ENCODE measurements at places on chromosomes 3 and 15.

DNA sequence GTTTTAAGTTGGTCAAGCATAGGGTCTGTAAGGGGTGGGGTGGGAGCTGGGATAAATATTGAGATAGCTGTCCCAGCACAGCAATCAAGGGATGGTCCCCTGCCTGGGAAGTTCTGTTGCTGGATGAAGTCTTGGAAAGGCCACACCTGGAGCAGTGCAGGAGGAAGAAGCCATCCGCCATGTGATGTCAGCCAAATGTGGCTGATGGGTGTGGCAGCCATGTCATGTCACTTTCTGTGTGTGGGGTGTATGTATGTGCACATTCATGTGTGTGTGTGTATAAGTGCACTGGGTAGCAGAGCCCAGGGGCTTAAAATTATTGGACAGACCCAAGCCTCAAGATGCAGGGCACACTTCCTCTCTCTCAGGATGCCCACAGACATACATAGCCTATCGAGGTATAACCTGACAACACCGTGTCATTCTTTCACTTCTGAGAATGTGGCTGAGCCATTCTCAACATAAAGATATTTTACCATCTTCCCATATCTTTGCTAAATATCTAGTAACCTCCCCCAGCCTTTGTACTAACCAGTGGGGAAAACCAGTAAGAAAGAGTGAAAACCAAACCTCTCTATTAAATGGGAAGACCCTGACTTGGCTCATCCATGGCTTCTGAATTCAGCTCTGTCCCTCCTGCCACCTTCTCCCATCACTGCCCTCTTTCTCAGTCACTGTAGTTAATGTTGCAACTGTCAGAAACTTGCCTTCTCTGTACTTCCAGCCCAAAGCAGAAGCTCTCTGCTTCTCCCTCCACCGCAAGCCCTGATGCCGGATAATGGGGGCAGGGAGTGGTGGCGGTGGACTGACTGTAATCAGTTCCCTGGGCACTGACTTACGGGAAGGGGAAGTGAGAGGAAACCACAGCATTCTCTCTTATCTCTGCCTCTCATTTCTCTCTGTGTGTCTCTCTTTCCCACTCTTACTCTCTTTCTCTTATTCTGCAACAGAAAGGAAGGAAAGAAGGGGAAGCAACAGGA is 11.2 kb downstream of the TNFSF10 start:
- DNase-seq: no peak

GRCh38 chr3:159062734-159063410 is 261.0 kb downstream of the MFSD1 start:
- DNase-seq: no peak

DNA sequence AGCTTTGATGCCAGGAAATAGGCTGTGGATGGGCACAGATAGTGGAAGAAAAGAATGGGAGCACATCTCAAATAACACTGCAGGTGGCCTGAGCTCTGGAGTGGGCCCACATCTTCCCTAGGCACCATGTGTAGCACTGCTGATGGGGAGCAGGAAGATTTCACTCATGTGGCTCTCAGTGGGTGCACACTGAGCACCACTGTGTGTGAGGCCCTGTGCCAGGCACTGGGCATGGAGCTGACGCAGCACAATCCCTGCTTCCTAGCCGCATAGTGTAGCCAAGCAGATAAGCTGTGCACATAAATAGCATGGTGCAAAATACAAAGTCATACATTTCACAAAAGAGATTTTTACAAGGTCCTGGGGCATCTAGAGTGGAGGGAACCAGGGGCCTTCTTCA is 101.6 kb downstream of the MOBP start:
- DNase-seq: no peak

- DNase-seq: no peak
Observed at GRCh38 chr3:79517766-79518413, 249.9 kb downstream of the ROBO1 start.

GRCh38 chr3:3429841-3430240 is 250.3 kb upstream of the CRBN start:
- DNase-seq: no peak
